ENCODE measurements at places on chromosomes 3 and 15. TPM values are rescaled to one million over a fixed set of nuclear protein-coding genes. Genes with fewer than 3 reads are reported as not detected.

SPATA12 gene
- not detected for total RNA-seq

ALG3 gene
- 81.3 TPM for total RNA-seq

RTP3 gene
- total RNA-seq, result not detected

OR5K2 gene
- total RNA-seq, result not detected

C3orf80 gene
- total RNA-seq, result 0.29 TPM

PPM1L gene
- total RNA-seq, result 77.4 TPM

P2RY14 gene
- 1.8 TPM for total RNA-seq

SLMAP gene
- 89.4 TPM for total RNA-seq

ALDH1A3 gene
- 7.2 TPM for total RNA-seq

CAND2 gene
- total RNA-seq, result 18.0 TPM

SRGAP3 gene
- 14.7 TPM for total RNA-seq

TJP1 gene
- total RNA-seq, result 166 TPM

ERICH6 gene
- 0.27 TPM for total RNA-seq

GCSAM gene
- not detected for total RNA-seq

SPRED1 gene
- total RNA-seq, result 78.3 TPM

TTLL13 gene
- not detected for total RNA-seq

MOBP gene
- total RNA-seq, result not detected

DUOX2 gene
- total RNA-seq, result 221 TPM

VPS8 gene
- total RNA-seq, result 96.4 TPM

PLXND1 gene
- 55.2 TPM for total RNA-seq

COLQ gene
- 3.1 TPM for total RNA-seq

GXYLT2 gene
- total RNA-seq, result 19.4 TPM

C3orf70 gene
- total RNA-seq, result 2.1 TPM

SLC28A1 gene
- not detected for total RNA-seq

IGDCC3 gene
- 0.96 TPM for total RNA-seq

ZKSCAN7 gene
- 12.0 TPM for total RNA-seq

LRRC49 gene
- 13.6 TPM for total RNA-seq

BLM gene
- 1.3 TPM for total RNA-seq

CISH gene
- 78.1 TPM for total RNA-seq

HSPBAP1 gene
- 15.7 TPM for total RNA-seq

SI gene
- not detected for total RNA-seq

PIGZ gene
- total RNA-seq, result 9.4 TPM

SMAD6 gene
- 61.4 TPM for total RNA-seq

PIK3CB gene
- total RNA-seq, result 90.0 TPM

CFAP100 gene
- total RNA-seq, result not detected

CD80 gene
- total RNA-seq, result 2.3 TPM

SAXO2 gene
- 2.4 TPM for total RNA-seq

IGSF10 gene
- total RNA-seq, result 5.1 TPM

SMCO1 gene
- not detected for total RNA-seq

CCR5 gene
- total RNA-seq, result 0.40 TPM

SCAP gene
- 84.7 TPM for total RNA-seq

EID1 gene
- 304 TPM for total RNA-seq

CHRD gene
- 14.8 TPM for total RNA-seq

NUP210 gene
- 9.8 TPM for total RNA-seq

GOLGA8S gene
- total RNA-seq, result 3.1 TPM

UROC1 gene
- not detected for total RNA-seq

CHAC1 gene
- 3.1 TPM for total RNA-seq

CCK gene
- not detected for total RNA-seq

LRRC31 gene
- not detected for total RNA-seq

GPR149 gene
- not detected for total RNA-seq

NDN gene
- 60.2 TPM for total RNA-seq

NME9 gene
- total RNA-seq, result not detected

FAM219B gene
- total RNA-seq, result 79.0 TPM

Data from thyroid gland (tissue), 4 donors.